ENCODE measurements at places on chromosomes 4 and X. TPM values are rescaled to one million over a fixed set of nuclear protein-coding genes. Genes with fewer than 3 reads are reported as not detected.

DNA sequence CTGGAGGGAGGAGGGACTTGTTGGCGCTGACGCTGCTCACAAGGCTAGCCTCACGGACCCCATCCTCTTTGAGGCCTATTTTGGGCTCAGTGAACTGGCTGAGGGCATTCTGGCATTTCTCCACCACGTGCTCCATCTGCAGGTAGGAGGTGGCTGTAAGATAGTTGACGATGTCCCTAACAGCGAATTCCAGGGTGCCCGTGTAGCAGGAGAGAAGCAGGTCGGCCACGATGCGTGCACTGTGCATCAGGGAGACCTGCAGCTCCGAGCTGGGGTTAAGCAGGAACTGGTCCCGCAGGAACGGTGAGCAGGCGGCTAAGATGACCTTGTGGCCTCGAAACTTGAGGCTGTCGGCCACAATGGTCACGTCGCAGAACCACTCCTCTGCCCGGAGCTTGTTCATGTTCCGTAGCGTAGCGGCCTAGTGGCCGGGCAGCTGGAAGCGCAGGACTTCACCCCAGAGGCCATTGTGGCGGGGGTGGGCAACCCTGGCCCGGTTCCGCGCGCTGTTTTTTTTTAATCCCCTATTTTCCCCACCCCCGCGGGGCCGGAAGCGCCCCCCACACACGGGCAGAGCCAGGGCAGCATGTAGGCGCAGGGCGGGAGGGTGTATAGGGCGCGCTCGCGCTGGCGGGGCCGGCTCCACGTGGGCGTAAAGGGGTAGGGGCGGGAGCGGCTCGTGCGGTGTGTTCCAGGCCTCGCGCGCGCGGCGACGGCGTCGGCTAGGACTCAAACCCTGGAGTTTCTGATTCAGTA is 73.2 kb downstream of the UBE2K start:
- peaks cover 20% of the 10 kb centered on the region for H3K36me3 ChIP-seq
- H3K4me3 ChIP-seq = no peak overlapping the region
- no peak overlapping the region for H3K27ac ChIP-seq

GRCh38 chr4:173436771-173437265 is 37.9 kb upstream of the SCRG1 start:
- DNase-seq = peak; percentile 27
- H3K27me3 ChIP-seq = no peaks in the 10 kb centered on the region
- H3K4me1 ChIP-seq = peaks cover 16% of the 10 kb centered on the region

DNA sequence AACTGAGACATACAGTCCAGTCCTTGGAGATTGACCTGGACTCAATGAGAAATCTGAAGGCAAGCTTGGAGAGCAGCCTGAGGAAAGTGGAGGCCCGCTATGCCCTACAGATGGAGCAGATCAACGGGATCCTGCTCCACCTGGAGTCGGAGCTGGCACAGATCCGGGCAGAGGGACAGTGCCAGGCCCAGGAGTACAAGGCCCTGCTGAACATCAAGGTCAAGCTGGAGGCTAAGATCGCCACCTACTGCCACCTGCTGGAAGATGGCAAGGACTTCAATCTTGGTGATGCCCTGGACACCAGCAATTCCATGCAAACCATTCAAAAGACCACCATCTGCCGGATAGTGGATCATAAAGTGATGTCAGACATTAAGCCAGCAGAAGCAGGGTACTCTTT is 20.4 kb upstream of the FRMPD3 start:
- H3K4me1 ChIP-seq = no peaks in the 10 kb centered on the region
- no peaks in the 10 kb centered on the region for H3K27me3 ChIP-seq
- no peak overlapping the region for H3K27ac ChIP-seq
- no peak overlapping the region for H3K4me3 ChIP-seq
- no peaks in the 10 kb centered on the region for H3K36me3 ChIP-seq

NSUN7 gene
- 2.1 TPM for total RNA-seq

DNA sequence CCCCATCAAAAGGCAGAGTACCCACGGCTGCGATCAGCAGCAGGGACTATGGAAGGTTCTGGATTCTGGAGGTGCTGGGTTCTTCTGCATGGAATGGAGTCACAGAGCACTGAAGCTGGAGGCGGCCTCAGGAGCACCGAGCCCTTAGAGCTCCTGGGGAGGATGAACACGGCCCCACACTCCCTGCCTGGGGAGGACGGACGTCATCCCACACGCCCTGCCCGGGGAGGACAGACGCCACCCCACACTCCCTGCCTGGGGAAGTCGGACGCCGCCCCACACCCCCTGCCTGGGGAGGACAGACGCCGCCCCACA is 9.9 kb downstream of the LRPAP1 start:
- no peak overlapping the region for H3K4me3 ChIP-seq
- H3K27me3 ChIP-seq = no peaks in the 10 kb centered on the region
- no peaks in the 10 kb centered on the region for H3K36me3 ChIP-seq
- no peak for DNase-seq
- no peaks in the 10 kb centered on the region for H3K4me1 ChIP-seq

- H3K4me1 ChIP-seq = peaks cover 8% of the 10 kb centered on the region
- no peaks in the 10 kb centered on the region for H3K27me3 ChIP-seq
- no peak overlapping the region for H3K27ac ChIP-seq
- no peaks in the 10 kb centered on the region for H3K36me3 ChIP-seq
- no peak for DNase-seq
Measured at GRCh38 chr4:7103607-7104365, 35.9 kb upstream of the GRPEL1 start.

GRCh38 chrX:140661643-140662042 is 47.9 kb upstream of the LINC00632 start:
- H3K27me3 ChIP-seq = no peaks in the 10 kb centered on the region
- H3K27ac ChIP-seq = no peak overlapping the region
- DNase-seq = no peak
- no peaks in the 10 kb centered on the region for H3K36me3 ChIP-seq

DNA sequence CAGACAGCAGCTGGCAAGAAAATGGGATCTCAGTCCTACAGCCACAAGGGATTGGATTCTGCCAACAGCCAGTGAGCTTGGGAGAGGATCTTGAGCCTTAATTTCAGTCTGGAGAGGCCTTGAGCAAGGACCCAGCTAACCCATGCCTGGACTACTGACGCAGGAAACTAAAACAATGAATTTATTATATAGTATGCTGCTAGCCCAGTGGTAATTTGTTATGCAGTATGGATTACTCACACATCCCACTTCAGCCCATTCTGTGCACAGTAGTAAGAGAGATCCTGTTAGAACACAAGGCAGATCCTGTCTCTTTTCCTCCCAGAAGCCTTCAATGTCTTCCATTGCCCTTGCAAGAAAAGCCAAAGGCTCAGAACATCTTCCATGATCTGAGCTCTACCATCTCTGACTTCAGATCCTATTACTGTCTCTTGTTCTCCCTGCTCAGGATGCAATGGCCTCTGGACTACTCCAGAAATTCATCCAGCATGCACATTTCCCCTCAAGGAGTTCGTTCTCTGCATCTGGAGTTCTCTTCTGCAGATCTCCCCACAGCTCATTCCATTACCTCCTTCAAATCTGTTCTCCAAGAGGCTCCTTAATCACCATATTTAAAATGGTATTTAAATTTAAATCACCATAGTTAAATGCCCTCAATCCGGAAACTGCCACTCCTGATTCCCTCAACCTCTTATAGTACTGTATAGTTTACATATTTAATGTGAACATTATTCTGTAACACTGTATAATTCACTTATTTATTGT is 27.6 kb downstream of the SMIM20 start:
- H3K36me3 ChIP-seq = no peaks in the 10 kb centered on the region
- H3K27ac ChIP-seq = no peak overlapping the region
- H3K4me3 ChIP-seq = no peak overlapping the region
- H3K27me3 ChIP-seq = peaks cover 16% of the 10 kb centered on the region

- H3K27ac ChIP-seq = no peak overlapping the region
- no peak overlapping the region for H3K4me3 ChIP-seq
- DNase-seq = no peak
Measured at GRCh38 chr4:187042251-187042650, 318.6 kb upstream of the FAT1 start.

ANKRD37 gene
- 6.1 TPM for total RNA-seq

GRCh38 chr4:89482251-89482650 is 174.7 kb upstream of the GPRIN3 start:
- peak; percentile 14 for DNase-seq
- no peaks in the 10 kb centered on the region for H3K36me3 ChIP-seq
- H3K4me1 ChIP-seq = no peaks in the 10 kb centered on the region
- H3K27ac ChIP-seq = no peak overlapping the region
- H3K4me3 ChIP-seq = no peak overlapping the region

ADH1A gene
- not detected for total RNA-seq

SHOX gene
- total RNA-seq = not detected

METAP1 gene
- total RNA-seq = 54.2 TPM

- H3K27me3 ChIP-seq = no peaks in the 10 kb centered on the region
- H3K4me1 ChIP-seq = no peaks in the 10 kb centered on the region
- H3K4me3 ChIP-seq = no peak overlapping the region
- DNase-seq = no peak
Measured at GRCh38 chr4:89173336-89174090, 62.2 kb downstream of the TIGD2 start.

DNA sequence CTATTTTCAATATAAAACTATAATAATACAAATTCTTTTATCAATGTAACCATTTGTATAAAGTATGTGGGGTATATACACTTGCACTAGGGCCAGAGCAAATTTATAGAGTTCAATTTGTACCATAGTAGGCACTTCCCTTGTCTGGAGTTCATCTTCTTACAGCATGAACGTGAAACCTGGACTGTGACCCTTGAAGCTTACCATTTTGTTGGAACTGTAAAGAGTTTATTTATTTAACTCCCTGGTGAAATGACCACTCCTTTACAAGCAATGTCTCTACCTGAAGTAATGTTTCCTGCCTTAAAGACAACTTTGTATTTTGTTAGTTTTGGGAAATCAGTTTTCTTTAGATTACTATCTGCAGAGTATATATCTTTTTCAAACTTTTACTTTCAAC is 188.2 kb downstream of the ARAP2 start:
- no peaks in the 10 kb centered on the region for H3K36me3 ChIP-seq
- no peak overlapping the region for H3K27ac ChIP-seq
- H3K4me3 ChIP-seq = no peak overlapping the region
- H3K4me1 ChIP-seq = peaks cover 9% of the 10 kb centered on the region

GRCh38 chr4:139454111-139455045 is at the start of gene RAB33B:
Gene RAB33B (plus strand): TSS chr4:139454121. CDS start chr4:139454196, 75 bp downstream.
- DNase-seq = no peak
- H3K4me1 ChIP-seq = peaks cover 12% of the 10 kb centered on the region
- peak within 1 kb of the TSS; percentile 89 for H3K4me3 ChIP-seq
- H3K27ac ChIP-seq = peak within 1 kb of the TSS; percentile 89
- no peaks in the 10 kb centered on the region for H3K36me3 ChIP-seq
- H3K27me3 ChIP-seq = no peaks in the 10 kb centered on the region

DNA sequence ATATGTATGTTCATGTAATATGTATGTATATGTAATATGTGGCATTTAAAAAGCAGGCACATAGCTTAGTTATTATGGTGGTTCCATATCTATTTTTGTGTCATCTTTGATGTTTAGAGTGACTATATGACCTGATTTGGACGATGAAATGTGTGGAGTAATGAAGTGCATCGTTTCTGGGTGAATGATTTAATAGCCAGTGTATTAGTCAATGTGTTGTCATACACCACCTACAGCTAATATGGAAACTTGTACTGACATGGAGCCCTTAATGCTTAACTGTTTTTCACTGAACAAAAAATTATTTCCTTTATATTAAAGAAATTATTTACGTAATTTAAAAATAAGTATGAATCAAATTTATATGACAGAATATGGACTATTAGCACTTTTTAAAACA is 292.3 kb upstream of the FSTL5 start:
- no peaks in the 10 kb centered on the region for H3K27me3 ChIP-seq
- H3K4me3 ChIP-seq = no peak overlapping the region
- H3K36me3 ChIP-seq = no peaks in the 10 kb centered on the region
- no peak for DNase-seq

GRCh38 chrX:87489071-87489470 is 28.5 kb upstream of the KLHL4 start:
- H3K27ac ChIP-seq = no peak overlapping the region
- H3K4me1 ChIP-seq = no peaks in the 10 kb centered on the region
- peak; percentile 8 for DNase-seq
- no peak overlapping the region for H3K4me3 ChIP-seq
- H3K27me3 ChIP-seq = no peaks in the 10 kb centered on the region
- H3K36me3 ChIP-seq = no peaks in the 10 kb centered on the region

DNA sequence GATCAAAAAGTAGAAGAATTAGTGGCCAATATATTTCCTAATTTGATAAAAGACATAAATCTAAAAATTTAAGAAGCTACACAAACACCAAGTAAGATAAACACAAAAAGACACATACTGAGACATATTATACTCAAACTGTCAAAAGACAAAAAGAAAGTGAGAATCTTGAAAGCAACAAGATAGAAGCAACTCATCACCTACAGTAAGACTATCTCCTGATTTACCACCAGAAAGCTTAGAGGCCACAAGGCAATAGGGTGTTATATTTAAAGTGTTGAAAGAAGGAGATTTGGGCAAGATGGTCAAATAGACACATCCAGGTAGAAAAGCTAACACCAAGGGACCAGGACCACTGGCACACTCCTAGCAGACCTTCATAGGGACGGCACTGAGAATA is 79.4 kb downstream of the ITM2A start:
- no peak overlapping the region for H3K27ac ChIP-seq
- no peak overlapping the region for H3K4me3 ChIP-seq
- no peaks in the 10 kb centered on the region for H3K27me3 ChIP-seq
- DNase-seq = no peak

DNA sequence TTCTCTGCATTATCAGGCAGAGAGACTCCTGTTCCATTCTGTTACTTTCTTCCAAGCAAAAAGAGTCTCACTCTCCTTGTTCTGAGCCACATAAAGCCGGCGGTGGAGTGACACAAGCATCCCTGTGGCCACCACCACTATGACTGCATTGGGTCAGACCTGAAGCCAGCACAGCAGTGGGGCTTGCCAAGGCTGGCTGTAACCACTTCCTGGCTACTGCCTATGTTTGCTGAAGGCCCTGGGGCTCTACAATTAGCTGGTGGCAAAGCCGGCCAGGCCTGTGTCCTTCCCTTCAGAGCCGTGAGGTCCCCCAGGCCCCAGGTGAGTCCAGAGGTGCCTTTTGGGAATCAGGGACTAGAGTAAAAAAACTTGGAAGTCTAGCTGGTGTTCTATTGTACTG is 31.8 kb downstream of the PLAC8 start:
- H3K27me3 ChIP-seq = no peaks in the 10 kb centered on the region
- no peaks in the 10 kb centered on the region for H3K4me1 ChIP-seq
- H3K4me3 ChIP-seq = no peak overlapping the region
- H3K36me3 ChIP-seq = no peaks in the 10 kb centered on the region

DNA sequence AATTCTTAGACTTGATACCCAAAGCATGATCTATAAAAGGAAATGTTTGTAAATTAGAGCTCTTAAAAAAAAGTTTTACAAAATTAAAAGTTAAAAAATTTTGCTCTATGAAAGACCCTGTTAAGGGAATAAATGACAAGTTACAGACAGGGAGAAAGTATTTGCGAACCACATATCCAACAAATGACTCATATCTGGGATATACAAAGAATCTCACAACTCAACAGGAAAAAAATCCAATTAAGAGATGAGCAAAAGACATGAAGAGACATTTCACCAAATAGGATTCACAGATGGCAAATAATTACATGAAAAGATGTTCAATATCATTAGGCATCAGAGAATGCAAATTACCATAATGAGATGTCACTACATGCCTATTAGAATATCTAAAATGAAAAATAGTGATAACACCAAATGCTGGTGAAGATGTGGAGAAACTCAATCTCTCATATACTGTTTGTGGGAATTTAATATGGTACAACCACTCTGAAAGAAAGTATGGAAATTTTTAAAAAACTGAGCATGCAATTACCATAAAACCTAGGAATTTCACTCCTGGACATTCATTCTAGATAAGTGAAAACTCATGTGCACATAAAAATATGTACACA is 100.8 kb upstream of the EOLA2 start:
- peaks cover 18% of the 10 kb centered on the region for H3K4me1 ChIP-seq
- no peaks in the 10 kb centered on the region for H3K36me3 ChIP-seq
- H3K27me3 ChIP-seq = no peaks in the 10 kb centered on the region
- peak; percentile 36 for DNase-seq
- H3K27ac ChIP-seq = no peak overlapping the region
- H3K4me3 ChIP-seq = no peak overlapping the region

All from astrocyte (in vitro differentiated cells and primary cell).